B cell (primary cell): ENCODE measurements at places on chromosomes 3 and 15.

- peak; percentile 77 for DNase-seq
Observed at GRCh38 chr3:17841190-17841828, 98.9 kb upstream of the TBC1D5 start.

DNA sequence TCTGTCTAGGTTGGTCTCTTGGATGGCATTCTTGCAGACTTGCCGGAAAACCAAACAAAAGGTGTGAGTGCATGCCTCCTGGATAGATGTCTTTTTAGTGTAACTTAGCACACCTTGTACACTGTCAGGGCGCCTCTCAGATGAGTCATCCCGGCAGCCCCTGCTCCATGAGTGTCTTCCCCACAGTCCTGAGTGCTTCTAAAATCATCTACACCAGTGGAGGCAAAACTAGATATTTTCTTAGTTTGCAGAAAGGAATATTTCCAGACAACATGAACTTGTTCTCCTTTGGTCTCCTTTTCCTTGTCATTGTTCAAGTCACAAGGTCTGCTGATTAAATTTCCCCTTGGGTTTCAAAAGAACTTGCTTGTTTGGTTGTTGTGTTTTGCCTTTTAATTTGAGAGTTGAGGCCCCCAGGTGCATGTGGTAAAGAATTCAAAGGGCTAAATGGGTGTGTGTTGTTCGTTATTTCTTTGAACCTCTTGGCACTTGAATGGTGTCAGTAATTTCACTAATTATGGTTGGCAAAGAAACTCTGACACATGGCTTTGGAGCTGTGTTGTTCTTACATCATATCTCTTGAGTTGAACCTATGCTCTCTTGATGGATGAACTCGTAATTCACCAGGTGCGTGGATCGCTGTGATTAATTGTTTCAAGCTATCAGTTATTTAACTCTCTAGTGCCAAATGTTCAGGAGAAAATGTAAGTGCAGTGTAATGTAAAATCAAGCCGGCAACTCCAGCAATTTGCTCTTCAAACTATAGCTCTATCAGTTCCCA is 98.2 kb downstream of the IGF1R start:
- DNase-seq: no peak

GRCh38 chr3:137687181-137687879 is 76.8 kb upstream of the SOX14 start:
- DNase-seq: no peak

DNA sequence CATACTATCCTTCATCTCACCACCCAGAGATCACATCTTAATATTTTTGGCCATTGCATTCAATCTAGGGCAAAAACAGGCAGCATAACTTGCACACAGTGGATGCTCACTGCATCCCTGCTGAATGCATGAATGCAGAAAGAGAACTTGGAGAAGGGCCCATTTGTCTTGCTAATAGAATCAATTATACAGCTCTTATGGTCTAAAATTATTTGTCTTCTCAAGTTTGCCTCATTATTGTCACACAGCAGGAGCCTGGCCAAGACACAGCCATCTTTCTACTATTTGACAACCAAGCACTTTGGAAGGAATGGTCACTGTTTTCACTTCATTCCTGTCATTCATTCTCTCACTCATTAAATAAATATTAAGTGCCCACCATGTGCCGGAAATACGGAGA is 1.2 kb upstream of the ARHGEF26 start:
- DNase-seq: no peak

DNA sequence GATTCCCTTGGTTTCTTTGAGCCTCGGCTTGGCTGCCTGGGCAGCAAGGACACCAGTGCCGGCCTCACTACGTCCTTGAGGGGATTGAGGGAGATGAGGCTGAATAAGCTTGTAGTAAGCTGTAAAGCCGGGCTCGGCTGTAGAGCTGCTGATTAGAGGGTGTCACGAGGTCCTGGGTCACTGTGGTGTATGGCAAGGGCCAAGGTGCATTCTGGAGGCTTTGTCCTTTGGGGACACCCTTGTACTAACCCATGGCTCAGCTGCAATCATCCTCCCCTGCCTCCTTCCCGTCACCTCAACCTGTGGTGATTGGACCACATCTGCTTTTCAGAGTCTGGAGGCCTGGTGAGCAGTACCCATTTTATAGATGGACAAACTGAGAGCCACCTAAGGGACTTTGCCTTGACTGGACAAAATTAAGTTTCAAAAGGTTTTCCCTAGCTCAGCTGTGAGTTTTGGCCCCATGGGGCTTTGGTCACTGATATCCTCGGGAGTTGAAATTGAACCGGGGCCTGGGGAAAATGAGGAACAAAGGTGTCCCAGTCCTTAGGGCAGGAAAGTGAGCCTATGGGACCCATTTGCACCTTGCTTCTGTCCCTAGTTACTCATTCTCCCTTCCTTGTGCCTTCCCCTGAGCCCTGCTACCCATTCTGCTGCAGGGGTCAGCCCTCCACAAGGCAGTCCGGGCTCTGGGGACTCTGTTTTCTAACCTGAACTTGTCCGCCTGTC is 2.4 kb downstream of the SLC6A6 start:
- DNase-seq: no peak

DNA sequence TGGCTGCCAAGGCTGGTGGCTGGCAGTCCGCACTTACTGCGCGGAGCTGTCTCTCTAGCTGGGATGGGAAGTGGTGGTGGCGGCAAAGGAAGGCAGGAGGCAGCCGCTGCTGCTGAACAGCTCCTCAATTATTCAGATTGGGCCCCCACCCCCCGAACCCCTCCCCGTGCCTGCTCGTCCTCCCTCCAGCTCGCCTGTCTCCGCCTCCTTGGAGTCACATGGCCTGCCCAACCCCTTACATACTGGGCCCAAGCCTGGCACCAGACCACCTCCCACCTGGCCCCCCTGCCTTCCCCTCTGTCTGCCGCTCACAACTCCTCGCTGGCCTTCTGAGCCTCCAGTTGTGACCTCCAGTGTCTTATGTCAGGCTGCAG is at the start of gene SLC7A14:
Gene SLC7A14, minus strand, starts transcription at position 139 of the 374 bp plus-strand sequence. CDS start 59,139 bp downstream, outside the sequence.
- no peak for DNase-seq

DNA sequence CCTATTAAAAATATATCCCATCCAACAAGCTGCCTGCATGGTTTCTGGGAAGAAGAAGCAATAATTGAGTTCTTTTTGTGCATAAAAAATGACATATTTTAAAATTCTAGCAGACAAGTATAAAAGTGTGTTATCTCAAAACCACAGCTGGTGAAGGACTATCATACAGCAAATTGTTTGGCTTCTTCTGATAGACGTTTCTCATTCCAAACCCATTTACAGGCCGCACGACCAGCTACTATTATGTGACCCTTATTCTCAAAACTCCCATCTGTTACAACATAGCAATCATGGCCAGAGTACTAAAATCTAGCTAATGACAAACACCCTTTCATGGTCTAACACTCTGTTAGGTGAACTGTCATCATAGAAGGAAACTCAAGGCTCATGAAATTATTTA is 21.7 kb downstream of the ETFA start:
- DNase-seq: no peak

DNA sequence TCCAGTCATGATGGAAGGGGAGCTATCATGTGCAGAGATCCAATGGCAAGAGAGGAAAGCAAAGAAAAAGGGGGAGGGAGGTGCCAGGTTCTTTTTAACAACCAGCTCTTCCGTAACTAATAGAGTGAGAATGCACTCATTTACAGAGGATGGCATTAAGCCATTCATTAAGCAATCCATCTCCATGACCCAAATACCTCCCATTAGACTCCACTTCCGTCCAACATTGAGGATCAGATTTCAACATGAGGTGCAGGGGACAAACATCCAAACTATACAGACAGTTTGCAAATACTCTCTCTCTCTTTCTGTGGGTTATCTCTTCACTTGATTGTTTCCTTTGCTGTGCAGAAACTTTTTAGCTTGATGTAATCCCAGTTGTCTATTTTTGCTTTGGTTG is 21.2 kb downstream of the ZDHHC23 start:
- no peak for DNase-seq
